ENCODE measurements at places on chromosomes 3 and 15.

GRCh38 chr15:26126819-26127387 is 263.8 kb upstream of the ATP10A start:
- DNase-seq = no peak

- no peak for DNase-seq
Measured at GRCh38 chr15:92907229-92907628, 7.1 kb downstream of the CHD2 start.

- no peak for DNase-seq
Measured at GRCh38 chr15:40336744-40337122, 4.0 kb downstream of the CCDC9B start.

- DNase-seq = no peak
Measured at GRCh38 chr15:71790081-71790480, 20.3 kb upstream of the NR2E3 start.

DNA sequence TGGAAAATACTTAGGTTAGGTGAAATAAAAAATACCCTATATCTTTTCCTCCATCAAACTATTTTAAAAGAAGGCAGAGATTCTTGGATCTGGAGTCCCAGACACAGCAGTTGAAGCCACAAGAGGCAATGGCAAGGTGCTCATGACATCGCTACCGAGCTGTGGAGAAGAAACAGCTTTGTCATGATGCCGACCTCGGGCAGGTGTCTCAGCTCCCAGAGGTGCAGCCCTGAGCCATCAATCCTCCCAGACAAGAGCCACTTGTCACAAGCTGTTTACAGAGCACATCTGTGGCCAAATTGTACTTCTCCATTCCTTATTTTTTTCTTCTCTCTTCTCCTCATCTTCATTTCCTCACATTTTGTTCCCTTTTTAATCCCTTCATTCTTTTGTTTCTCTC is 50.8 kb downstream of the GPR176 start:
- no peak for DNase-seq

- no peak for DNase-seq
Measured at GRCh38 chr3:115397433-115397832, 225.9 kb upstream of the GAP43 start.

DNA sequence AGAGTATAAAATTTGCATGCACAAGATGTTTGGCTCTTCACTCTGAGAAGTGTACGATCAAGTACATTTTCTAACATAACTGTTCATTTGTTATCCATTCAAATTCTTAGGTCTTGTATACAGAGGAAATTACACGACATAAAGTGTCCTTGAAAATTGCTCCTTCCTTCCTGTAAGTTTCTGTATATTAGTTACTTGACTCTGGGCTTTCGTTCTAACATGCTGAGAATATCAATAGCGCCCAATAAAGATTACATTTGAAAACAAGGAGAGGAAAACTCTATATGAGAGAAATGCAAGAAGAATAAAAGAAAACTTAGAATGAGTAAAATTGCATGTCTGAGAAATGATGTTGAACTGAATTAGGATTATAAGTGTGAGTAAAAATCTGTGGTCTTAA is 722.5 kb upstream of the CADM2 start:
- DNase-seq = no peak

GRCh38 chr15:98955331-98955730 is 52.3 kb downstream of the PGPEP1L start:
- no peak for DNase-seq

Measured in T-helper 9 cell (primary cell).